Epithelial cell of proximal tubule (primary cell): ENCODE measurements at places on chromosomes 13 and 19. TPM values are rescaled to one million over a fixed set of nuclear protein-coding genes. Genes with fewer than 3 reads are reported as not detected.

Gene CGB1
- total RNA-seq, result not detected in 2 replicates

Gene OR4F17
- total RNA-seq, result not detected in 2 replicates

Gene SLC10A2
- total RNA-seq, result not detected in 2 replicates

Gene ZNF841
- total RNA-seq, result 3.3 and 5.0 TPM in 2 replicates

Gene PEX11G
- total RNA-seq, result 1.6 and 6.2 TPM in 2 replicates

Gene KIR2DL3
- not detected in 2 replicates for total RNA-seq

Gene TNNI3
- total RNA-seq, result 0.40 and 0.51 TPM in 2 replicates

Gene FCAR
- not detected in 2 replicates for total RNA-seq

Gene RINL
- 10.9 and 11.2 TPM in 2 replicates for total RNA-seq

Gene AZU1
- total RNA-seq, result not detected in 2 replicates

GRCh38 chr13:24617256-24618010 lies 62.8 kb upstream of the ATP12A start:
- no peak for DNase-seq

DNA sequence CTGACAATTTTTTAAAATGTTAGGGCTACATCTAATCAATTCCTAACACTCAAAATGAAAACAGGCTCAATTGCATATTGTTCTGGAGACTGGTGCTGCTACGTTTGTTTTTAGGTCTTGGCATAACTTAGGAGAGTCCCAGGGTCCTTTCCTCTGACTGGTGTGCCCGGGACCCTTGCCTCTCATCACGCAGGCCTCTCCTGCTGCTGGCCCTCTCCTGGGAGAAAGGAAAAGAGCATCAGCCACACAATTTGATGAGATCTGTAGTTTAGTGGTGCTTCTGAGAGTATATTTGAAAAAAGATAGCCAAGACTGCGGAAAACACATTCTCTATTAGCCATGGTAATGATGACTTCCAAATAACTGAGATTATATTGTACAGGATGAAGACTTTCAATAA lies 380.0 kb downstream of the KLF12 start:
- no peak for DNase-seq

GRCh38 chr19:47707135-47707925 lies 5.9 kb upstream of the EHD2 start:
- no peak for DNase-seq

GRCh38 chr13:36850790-36851438 lies 31.9 kb downstream of the RFXAP start:
- DNase-seq, result no peak

DNA sequence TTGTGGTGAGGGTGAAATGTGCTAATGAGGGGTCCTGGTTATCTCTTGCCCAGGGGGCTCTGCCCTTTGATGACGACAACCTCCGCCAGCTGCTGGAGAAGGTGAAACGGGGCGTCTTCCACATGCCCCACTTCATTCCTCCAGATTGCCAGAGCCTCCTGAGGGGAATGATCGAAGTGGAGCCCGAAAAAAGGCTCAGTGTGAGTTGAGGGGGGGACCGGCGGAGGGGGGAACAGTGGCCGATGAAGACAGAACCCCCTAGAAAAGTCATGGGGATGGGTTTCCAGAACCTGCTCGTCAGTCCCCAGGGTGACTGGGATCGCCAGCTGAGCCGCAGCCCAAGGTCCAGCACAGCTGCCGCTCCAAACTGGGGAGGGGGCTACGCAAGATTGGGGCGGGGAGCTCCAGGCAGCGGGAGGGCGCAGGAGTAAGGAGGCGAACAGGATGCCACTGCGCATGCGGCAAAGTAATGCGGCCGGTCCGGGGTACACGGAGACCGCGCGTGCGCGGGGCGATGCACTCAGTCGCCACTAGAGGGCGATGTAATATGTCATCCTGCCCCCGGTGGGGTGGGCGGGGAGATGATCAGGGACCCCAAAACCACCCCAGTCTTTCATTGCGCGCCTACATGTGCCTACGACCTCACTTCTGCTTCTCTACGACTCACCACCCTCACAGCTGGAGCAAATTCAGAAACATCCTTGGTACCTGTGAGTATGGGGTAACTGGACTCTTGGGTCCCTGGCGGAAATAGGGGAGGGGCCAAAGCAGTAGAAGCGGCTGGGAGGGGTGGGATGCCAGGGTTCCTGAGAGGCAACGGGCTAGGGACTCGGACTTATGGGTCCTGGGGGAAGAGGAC lies 17.9 kb downstream of the BRSK1 start:
- DNase-seq, result no peak

GRCh38 chr13:27442797-27443196 lies 7.6 kb downstream of the MTIF3 start:
- no peak for DNase-seq

GRCh38 chr13:48302871-48303358 lies 636 bp upstream of the RB1 start:
- peak; percentile 41 for DNase-seq

DNA sequence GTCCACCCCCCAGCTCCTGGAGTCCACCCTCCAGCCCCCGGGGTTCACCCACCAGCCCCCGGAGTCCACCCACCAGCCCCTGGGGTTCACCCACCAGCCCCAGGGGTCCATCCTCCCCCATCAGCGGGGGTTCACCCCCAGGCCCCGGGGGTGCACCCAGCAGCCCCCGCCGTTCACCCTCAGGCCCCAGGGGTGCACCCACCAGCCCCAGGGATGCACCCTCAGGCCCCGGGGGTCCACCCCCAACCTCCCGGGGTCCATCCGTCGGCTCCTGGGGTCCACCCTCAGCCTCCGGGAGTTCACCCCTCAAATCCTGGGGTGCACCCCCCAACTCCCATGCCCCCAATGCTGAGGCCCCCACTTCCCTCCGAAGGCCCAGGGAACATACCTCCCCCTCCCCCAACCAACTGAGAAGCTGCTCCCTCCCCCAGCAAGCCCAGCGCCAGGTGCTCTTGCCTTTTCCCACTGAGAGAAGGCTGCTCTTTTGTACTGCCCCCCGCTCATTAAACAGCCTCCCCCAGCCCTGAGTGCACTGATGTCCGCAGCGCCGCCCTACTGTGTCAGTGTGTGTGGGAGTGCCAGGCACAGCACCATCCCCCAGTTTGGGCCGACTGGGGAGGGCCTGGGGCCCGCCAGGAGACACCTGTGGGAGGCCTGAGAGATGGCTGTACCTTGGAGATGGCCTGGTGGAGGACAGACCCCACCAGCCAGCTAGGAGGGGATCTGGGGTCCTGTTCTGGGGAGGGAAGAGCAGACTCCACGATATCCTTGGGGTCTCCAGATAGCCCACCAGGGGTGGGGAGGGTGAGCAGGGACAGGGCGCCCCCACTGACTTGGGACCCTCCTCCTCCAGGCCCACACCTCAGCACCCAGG lies 750 bp upstream of the AMH start:
- no peak for DNase-seq

DNA sequence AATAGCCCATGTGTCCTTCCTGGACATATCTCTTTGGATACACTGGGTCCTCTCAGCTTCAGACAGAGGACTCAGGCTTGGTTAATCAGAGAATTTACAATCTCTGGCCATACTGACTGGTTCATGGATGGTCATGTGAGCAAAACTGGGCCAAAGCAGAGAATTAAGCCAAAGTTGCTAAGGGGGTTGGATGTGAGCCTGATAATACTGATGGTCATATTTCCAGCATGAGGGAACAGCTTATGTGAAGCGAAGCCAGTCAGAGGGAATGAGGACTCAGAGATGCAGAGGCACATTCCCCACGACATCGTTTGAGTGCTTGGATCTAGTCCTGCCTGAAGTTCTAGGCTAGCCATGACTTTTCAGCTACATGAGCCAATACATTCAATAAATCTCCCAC lies 22.0 kb upstream of the LRRC4B start:
- DNase-seq, result no peak

GRCh38 chr19:8338835-8339234 lies 4.2 kb downstream of the KANK3 start:
- DNase-seq, result no peak

DNA sequence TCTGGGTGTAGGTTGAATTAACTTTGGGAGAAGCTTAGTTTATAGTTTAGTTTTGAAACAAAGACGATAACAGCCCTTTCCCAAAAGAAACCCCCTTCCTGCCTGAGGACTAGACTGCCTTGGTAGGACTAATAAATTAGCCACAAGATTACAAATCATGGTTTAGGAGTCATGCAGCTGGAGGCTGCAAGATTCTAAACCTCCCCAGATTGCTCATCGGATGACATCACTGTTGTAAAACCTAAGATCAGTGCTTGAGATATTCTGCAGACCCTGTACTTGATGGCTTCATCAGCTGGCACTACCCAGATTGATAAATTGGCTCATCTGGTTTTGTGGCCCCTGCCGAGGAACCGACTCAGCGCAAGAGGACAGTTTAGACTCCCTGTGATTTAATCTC lies 35.9 kb upstream of the MPHOSPH8 start:
- DNase-seq, result no peak

DNA sequence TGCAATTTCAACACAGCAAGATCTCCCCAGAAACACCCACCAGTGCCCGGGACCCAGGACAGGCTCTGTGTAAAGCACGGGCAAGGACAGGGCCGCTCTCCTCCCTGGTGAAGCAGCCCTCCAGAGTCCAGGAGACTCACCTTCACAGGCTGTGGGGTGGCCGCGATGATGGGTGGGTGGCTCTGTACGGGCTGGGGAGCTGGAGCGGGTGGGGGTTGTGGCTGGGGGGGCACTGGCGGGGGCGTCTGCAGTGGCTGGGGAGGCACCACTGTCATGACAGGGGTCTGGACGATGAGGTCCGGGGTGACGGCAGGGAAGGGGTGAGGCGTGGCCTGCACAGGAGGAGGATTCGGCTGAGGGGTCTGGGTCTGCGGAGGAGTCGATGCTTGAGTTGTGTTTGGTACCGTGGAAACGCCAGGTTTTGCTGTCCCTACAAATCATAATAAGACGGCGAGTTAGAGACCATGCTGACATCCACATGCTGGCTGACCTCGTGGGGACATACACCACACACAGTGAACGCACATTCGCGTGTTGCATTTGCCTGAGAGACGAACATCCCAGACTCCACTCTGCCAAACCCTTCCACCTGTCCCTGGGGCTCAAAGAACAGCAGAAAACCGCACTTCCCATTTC lies 33.1 kb upstream of the EPHX3 start:
- DNase-seq, result no peak

GRCh38 chr13:39970177-39970846 lies 314.9 kb downstream of the COG6 start:
- DNase-seq, result no peak

DNA sequence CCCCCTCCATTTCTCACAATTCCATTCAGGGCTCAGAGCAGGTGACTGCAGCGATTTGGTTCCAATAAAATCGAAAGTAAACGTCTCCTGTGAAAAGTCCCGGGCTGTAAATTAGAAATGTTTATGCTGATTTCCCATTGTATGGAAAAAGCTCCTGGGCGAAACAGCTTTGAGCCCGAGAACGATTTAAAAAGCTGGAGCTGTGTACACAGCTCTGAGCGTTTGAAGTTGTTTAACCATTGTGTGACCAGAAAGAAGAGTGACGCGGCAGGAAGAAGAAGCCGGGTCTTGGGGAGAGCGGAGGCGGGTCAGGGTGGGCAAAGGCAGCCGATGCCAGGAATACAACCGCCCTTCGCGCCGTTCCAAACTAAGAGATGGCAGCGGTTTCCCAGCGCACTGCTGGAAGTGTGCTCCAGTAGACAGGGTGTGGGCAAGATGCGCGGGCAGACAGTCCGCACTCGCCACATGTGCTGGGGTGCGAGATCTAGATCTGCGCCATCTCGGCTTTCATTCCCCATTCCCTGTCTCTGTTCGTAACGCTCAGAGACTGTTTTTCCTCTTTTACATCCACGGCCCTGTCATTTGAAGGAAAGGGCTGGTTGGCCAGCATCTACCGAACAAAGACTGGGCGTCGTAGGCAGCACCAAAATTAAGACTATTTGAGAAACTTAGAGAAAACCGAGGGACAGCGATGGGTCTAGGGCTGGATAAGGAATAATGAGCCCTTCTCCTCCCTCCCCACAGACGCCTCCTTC lies 960 bp upstream of the GSX1 start:
- DNase-seq, result no peak

DNA sequence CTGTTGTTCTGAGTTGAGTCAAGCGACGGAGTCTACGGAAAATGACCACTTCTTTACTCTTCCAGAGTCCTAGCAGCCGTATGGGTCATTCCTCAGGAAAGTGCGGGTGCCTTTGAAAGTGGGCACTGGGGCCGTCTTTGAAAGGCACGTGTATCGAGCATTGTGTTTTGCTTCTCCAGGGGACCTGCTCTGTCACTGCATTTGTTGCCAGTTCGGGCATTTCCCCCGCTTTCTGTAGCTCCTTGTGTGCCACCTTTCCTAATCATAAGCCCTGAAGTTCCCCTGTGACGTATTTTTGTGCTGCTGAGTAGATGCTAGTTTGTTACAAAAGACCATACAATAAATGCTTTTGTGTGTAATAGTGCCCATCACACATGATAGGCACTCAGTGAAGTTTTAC lies 24.4 kb downstream of the SPATA13 start:
- DNase-seq, result no peak
